Stimulated activated CD4-positive, alpha-beta T cell treated with anti-CD3 and anti-CD28 coated beads, Interleukin-12 subunit alpha, Interleukin-12 subunit beta, amount 100 ng/mL, for 24 hours (primary cell): ENCODE measurements at places on chromosomes 4 and X.

- DNase-seq = no peak
Measured at GRCh38 chrX:11395859-11396258, 102.6 kb downstream of the AMELX start.

- no peak for DNase-seq
Measured at GRCh38 chr4:71992571-71993312, 39.1 kb upstream of the NPFFR2 start.

- no peak for DNase-seq
Measured at GRCh38 chr4:20544645-20545044, 155.6 kb upstream of the PACRGL start.

- DNase-seq = no peak
Measured at GRCh38 chr4:172750910-172751309, 417.7 kb upstream of the GALNT7 start.

GRCh38 chrX:155028129-155028528 is 1.5 kb downstream of the FUNDC2 start:
- no peak for DNase-seq

GRCh38 chr4:111919639-111920038 is 225.6 kb upstream of the FAM241A start:
- no peak for DNase-seq

GRCh38 chrX:133645256-133645655 is 230.0 kb upstream of the GPC4 start:
- no peak for DNase-seq

GRCh38 chr4:6767748-6768538 is 14.6 kb upstream of the KIAA0232 start:
- no peak for DNase-seq

GRCh38 chr4:74378573-74378972 is 13.6 kb downstream of the EREG start:
- DNase-seq = no peak

DNA sequence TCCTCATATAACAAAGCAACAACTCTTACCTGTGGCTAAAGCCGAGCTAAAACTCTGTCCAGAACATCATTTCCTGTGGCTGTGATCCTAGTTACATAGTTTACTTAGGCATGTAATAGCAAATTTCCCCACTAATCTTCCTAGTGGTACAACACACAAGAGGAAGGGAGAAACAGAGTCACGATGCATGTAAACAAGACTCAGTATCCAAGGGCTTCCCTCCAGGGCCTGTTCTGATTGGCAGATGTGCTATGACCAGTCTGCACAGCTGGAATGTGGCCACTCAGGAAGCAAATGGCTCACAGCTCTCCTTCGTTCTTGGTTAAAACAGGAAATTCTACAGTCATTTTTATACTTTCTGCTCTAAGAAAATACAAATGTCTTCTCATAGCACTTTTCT is 49.2 kb upstream of the PRSS48 start:
- no peak for DNase-seq

GRCh38 chrX:75746891-75747639 is 38.0 kb downstream of the MAGEE2 start:
- DNase-seq = peak; percentile 1

DNA sequence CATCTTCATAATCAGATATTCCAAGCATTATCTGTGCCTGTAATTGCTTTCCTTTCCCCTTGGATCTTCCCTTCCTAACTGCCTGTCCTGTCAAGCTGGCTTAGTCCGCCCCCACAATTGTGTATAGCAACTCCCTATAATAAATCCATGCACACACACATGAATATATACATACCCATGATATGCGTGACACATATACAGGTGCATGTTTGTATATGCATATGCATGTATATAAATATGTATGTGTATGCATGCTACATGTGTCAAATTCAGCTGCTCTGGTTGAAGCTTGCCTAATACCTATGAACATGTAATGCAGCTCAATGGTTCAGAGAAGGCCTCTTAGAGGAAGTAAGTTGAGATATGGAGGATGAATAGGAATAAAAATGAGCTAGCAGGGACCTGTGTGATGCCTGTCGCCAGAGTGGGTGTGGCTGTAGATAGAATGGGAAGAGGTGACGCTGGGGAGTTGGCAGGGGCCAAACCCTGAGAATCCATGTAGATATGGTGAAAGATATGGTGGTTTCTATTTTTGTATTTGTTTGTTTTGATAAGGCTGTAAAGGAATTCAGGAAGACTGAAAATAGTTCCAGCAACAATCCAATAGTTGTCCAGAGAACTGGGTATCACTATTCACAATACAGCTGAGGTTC is 595.0 kb upstream of the BOD1L1 start:
- DNase-seq = no peak

DNA sequence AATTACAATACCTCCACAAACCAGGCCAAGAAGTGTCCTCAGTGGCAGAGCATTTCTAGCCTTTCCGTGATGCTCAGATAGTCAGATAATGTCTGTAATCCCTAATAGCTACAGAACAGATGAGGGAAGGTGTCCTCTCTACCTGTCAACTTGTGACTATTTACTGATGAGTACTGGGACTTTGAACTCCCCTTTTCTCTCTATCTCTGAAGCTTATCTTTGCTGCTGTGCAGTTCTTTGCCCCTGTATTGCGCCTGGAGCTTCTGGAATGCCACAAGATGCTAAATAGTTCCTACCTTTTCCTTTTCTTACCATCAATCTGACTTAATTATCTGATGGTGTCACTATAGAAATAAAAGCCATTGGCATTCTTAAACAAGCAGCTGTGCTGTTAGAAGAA is 30.5 kb downstream of the FGF2 start:
- DNase-seq = no peak

- peak; percentile 76 for DNase-seq
Measured at GRCh38 chr4:145482209-145483037, 770 bp downstream of the SMAD1 start.

DNA sequence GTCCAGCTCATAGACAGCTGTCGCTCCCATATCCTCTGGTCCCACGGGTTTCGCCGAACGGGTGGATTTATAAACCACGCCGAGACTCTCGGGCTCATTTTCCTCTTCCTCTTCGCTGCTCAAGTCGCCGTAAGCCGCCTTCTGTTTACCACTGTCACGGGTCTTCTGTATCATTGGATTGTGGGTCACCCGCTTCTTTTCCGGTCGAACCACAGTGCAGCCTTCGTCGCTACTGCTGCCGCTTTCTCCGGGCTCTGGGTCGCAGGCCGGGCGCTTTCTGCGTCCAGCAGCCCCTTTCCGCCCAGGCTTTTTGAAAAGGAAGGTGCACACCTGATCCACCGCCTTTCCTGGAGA is 311 bp downstream of the RNF113A start:
- DNase-seq = no peak

- no peak for DNase-seq
Measured at GRCh38 chr4:64584125-64584524, 174.9 kb upstream of the TECRL start.

GRCh38 chr4:107619731-107620130 is 100.3 kb downstream of the PAPSS1 start:
- no peak for DNase-seq

GRCh38 chr4:17723648-17724047 is 57.8 kb downstream of the FAM184B start:
- no peak for DNase-seq

DNA sequence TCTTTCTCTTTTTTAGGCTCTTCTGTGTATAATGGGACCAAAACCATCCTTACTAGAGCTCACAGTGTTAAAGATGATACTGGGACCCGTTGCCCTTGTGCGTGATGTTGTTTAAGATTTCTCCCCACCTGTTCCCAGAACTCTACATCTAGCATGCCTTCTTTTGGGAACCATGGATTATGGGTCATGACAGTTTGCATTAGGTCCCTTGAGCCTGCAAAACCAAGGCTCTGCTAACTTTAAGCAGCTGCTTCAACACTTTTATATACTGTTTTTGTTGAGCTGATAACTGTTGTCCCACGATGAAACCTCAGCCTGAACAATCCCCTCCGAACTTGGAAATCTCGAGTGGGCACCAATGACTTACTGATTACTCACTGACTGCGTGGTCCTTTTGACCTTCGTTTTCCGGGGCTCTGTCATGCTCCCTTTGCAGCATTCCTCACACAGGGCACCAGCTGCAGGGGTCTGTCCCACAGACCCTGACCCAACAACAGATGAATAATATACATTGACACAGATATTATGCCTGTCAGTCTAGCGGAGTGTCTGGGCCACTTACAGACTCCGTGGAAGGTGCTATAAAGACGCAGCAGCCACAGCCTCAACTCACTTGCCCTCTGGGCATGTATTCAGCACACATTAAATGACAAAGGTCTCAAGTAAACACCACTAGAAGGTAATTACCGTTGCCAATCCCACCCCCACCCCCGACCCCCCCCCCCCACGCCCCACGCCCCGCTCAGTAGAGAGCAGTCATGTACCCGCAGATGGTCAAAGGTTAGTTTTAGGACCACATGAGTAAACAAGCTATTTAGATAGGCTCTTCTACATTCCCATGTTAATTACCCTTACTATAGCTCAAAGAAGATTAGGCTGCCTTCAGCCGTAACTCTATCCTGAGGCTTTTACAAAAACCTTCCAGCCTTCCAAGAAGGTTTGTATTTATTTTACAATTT is 162.0 kb upstream of the WDFY3 start:
- DNase-seq = no peak

GRCh38 chr4:32219306-32220075 is 1499.3 kb downstream of the PCDH7 start:
- no peak for DNase-seq

DNA sequence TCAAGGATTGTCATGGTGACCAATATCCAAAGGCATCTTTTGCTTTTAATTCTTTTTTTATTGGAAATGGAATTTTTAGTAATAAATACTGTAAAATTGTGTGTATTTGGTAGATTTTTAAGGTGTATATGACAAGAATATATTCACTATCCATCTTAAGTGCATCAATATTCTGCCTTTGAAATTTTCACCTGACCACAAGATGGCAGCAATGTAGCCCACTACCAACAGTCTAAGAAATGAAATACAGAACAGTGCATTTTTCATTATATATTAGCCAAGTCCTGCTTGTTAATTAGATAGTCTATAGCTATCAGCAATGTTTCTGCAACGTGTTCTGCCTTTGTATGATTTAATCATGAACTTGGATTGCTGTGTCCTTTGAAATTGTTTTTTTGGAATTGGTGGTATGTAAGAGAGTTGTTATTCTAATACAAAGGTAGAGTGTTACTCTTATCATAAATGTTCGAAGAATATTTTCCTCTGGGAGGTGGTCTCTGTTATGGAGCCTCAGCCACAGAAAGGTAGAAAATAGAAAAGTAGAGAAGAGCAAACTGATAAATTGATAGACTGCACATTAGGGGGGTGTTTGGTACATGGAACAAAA is 38.2 kb downstream of the HPGDS start:
- no peak for DNase-seq

GRCh38 chr4:174058846-174059245 is 224.6 kb downstream of the FBXO8 start:
- no peak for DNase-seq

DNA sequence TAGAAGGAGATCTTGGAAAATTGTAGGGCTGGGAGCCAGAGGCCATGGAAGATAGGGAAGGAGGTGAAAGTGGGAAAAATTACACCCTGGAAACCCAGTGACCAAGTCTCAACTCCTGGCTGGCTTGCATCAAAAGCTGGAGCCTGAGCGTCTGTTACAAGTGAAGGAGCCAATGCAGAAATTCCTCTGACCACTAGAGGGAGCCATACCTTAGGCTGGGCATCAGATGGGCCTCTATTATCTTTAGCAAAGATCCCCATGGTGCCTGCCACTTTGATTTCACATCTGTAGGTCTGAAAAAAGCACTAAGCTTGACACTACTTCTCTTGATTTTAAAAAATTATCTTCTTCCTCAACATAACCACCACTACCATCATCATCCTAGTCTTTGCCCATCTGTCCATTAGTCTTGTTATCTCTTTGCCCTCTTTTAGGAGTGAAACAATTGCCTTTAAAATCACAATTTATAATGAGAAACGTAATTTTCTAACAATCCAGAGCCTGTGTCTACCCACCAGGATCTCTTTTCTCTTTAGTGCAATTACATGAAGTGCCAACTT is 62.9 kb downstream of the ANAPC4 start:
- peak; percentile 48 for DNase-seq

GRCh38 chr4:79078339-79078738 is 139.1 kb upstream of the PAQR3 start:
- no peak for DNase-seq

DNA sequence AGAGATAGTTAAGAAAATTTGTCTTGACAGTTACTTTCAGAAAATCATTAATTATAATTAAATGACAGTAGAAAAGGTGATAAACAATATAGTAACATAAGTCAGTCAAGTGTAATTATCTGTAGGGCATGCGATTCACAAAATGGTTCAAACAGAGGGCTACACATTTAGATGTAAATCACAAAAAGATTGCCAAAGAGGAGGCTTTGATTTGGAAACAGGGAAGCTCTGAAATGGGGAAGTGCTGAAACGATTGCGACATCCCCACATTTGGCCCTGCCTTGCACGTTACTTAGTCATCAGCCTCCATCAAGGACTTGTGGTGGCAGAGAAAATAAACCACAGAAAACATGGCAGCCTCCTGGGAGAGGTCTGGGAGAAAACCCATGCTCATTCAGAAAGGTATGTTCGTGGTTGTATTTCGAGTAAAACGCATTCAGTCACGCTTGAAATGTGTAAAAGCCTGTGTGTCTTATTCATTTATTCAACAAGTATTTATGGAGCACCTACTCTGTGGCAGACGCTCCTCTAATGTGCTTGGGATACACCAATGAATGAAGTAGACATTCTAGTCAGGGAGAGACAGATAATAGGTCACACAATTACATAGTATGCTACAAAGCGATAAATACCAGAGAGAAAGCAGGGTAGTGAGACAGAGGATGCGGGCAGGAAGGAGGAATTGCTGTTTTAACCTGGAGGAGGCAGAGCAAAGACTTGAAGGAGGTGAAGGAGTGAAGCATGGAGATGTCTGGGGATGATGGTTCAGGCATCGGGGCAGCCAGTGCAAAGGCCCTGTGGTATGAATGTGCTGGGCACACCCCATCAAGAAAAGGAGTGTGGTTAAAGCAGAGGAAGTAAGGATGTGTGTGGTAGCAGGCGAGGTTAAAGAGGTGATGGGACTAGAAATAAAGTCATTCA is 7.8 kb downstream of the RBM47 start:
- DNase-seq = no peak

DNA sequence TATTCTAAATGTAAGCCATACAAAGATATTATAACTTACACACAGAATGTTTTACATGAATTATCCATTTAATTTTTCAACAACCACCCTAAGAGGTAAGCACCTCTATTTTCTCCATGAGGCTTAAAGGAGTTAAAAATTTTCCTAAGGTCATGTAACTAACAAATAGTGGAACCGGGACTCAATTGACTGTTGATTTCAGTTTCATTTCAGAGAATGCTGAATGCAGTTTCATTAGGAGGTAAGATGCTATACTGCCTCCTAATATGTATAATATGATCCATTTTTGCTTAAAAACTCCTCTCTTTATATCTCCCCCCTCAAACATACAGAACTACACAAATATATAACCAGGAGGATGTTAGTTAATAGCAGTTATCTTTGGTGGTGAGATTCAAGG is 29.1 kb downstream of the PHKA1 start:
- DNase-seq = no peak

GRCh38 chr4:38876636-38877035 is 9.0 kb downstream of the FAM114A1 start:
- DNase-seq = no peak
